ENCODE measurements at places on chromosomes 7 and 10.

DNA sequence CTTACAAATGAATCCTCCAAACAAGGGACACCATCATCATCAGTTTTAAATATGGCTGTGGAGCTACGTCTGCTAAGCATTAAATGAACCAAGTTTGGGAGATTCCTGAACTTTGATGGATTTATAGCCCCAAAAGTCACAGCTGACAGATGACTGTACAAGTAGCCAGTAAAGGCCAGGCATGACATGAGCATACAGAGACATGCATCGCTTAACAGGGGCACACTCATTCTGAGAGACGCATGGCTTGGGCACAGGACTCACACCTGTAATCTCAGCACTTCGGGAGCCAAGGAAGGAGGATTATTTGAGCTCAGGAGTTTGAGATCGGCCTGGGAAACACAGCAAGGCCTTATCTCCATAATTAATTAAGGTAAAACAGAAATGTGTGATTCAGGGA is 166.2 kb downstream of the PARD3 start:
- DNase-seq, result no peak

DNA sequence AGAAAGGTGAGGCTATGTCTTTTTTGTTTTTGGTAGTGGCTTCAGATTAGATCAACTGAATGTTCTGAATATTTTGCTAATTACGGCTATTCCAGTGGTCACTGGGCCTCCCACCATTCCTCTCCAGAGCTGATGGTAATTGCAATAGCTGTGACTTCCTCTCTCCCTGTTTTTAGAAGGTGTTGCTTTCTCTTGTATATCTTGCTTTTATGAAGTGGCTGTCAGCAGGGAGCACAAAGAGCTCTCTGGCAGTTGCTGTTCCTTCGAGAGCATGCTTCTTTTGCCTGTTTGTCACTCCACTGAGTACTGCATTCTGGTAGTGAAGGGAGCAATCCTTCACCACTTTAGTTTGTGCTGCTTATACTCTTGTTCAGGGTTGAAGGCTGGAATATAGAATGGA is 133.3 kb downstream of the EXOC4 start:
- no peak for DNase-seq

DNA sequence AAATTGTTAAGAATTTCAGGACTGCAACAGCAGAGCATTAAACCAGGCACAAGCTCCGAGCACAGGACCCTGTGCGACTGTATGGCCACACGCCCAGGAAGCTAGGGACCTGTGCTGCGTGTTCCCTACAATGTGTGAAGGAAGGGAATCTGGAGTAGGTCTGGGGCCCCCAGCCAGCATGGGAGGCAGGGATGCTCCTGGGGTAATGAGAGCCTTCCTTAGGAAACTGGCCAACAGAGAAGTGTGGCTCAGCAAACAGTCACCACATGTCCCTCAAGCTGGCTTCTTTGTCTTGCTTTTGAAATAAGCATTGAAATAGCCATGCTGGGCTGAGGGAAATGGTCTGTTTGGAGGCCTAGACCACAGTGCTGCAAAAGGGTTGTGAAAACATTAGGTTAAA is 8.2 kb downstream of the BLNK start:
- DNase-seq, result no peak

- DNase-seq, result no peak
These were observed 8.1 kb downstream of the SKIDA1 start for GRCh38 chr10:21517134-21518031.

DNA sequence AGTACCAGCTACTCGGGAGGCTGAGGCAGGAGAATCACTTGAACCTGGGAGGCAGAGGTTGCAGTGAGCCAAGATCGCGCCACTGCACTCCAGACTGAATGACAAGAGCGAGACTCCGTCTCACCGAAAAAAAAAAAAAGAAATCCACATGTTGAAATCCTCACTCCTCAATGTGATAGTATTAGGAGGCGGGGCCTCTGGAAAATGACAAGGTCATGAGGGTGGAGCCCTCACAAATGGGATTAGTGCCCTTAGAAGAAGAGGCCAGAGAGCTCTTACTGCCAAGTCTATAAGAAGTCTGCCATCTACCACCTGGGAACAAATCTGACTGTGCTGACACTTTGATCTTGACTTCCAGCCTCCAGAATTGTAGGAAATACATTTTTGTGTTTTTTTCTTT is 10.6 kb downstream of the MMD2 start:
- no peak for DNase-seq

- DNase-seq, result no peak
These were observed 542.7 kb downstream of the TNS3 start for GRCh38 chr7:47039089-47039648.

- DNase-seq, result no peak
These were observed 15.4 kb upstream of the HTR5A start for GRCh38 chr7:155054761-155055160.

DNA sequence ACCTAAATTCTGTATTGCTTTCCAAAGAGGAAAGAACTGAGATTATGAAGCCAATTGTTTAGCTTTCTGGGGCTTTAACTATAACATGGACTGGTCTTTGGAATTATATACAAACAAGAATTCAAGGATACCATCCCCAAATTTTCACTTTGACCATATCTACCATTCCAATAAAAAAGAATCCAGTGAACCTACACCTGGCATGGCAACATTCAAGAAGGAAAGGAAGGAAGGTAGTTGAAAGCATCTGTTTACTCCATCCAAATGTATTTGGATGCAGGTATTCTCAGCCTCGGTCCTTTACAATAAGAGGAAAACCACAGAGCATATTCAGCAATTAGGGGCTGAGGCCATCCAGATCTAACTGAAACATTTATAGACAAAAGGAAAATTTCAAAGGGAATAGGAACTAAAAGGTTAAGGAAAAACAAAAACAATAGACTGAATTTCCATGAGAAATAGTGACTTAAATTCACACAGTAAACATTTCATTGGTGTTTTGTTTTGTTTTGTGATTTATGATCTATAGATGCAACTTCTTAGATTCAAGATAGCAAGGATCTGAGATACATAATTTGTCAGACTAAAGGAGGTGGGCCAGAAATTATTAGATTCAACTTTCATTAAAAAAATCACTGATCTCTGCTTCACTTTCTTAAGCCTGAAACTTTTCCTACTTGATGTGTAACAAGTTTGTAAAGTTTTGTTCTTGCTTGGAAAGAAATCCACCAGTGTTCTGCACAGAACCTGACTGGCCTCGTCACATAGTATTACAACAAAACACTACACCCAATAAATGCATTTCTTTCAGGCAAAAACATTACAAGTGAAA is 12.7 kb downstream of the SKIDA1 start:
- no peak for DNase-seq

DNA sequence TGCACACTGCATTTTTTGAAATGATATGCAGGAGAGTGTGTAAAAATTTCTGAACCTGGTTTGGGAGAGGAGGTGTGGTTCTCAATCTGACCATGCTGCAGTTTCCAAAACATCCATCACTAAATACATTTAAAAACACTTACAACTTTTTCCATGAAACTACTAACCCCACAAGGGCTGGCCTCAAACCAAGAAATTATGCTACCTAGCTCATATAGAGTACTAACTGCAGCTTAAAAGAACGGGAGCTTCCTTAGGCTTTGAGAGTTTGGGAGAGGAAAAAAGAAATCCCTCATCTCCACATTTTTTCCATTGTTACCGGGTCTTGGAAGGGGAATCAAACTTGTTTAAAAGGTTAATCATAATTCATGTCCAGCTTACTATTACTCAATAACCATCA is 214.2 kb downstream of the GLI3 start:
- DNase-seq, result no peak

DNA sequence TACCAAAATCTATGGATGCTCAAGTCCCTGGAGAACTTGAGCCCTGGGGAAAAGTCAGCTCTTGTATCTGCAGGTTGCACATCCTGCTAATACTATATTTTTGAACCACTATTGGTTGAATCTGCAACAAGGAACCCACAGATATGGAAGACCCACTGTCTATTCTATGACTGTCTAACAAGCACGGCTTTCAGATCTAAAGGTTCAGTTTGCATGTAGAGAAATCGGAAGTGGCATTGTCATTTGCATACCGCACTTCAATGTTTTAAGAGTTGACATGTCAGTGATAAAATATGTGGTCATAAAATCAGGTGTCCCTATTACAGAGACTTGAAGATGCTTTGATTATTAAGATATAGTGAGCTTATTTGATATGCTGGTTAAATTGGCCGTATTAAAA is 95.6 kb downstream of the MALRD1 start:
- no peak for DNase-seq

DNA sequence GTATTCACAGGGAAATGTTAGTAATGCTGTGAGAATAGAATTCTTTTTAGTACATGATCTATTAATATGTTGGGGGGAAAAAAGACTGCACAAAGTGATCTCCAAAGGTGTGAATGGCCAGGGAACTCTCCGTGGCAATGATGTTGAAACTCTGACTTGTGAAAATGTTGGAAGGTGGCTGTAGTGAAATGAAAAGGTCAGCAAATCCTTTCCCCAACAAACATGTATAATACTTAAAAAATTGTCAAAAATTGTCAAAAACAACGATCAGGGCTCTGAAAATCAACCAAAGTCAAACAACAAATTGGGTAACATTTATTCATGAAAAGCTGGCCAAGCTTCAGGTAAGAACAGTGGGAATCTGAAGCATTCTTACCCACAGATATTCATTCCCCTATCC is 35.5 kb downstream of the TMEM26 start:
- DNase-seq, result no peak

- no peak for DNase-seq
These were observed 267.5 kb downstream of the GATA3 start for GRCh38 chr10:8321990-8322389.

- no peak for DNase-seq
These were observed 113.8 kb upstream of the GLI3 start for GRCh38 chr7:42350801-42351200.

- no peak for DNase-seq
These were observed 13.5 kb downstream of the PTCD1 start for GRCh38 chr7:99424932-99425730.

GRCh38 chr7:27101957-27102580 is 414 bp downstream of the HOXA2 start:
- DNase-seq, result no peak

DNA sequence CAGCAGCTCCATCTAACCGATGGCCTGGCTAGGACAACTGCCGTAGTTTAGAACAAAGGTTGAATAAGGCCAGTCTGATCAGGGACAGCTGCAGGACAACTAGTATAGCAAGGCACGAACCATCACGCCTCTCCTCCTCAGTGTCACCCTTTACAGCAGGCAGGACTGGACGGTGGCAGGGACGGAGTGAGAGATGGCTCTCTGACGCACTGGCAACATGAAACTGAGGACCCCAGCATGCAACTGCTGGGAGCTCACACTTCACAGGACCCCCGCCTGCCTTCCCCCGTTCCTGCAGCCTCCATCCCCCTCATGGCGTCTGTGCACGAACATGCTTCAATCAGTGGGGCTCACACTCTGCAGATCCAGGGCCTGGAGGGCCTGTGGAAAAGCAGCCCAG is 53.7 kb downstream of the ZRANB1 start:
- DNase-seq, result no peak

- no peak for DNase-seq
These were observed 161.8 kb downstream of the PHTF2 start for GRCh38 chr7:77960336-77960735.

DNA sequence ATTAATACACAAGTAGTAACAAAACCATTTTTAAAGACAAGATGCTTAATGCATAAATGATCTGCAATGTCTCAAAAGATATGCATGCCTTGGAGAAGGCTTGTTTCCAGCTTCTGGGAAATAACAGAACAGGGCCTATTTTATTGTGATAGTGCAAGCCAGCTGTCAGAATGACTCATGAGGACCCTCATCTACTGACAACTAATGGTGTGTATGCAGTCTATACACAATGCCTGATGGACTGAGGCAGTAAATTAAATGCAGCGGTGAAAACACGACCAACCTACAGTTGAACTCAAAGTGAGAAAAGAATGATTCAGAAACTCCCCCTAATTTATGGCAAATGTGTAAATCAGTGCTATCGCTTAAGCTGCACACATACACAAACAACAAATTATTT is 46.3 kb downstream of the VPS41 start:
- DNase-seq, result no peak

- no peak for DNase-seq
These were observed 41.0 kb upstream of the TMEM248 start for GRCh38 chr7:66880053-66880452.

Data from CD4-positive, alpha-beta T cell treated with Interleukin-12 subunit alpha and Interleukin-12 subunit beta, for 1 hour (primary cell).